ENCODE measurements at places on chromosomes 11 and 22.

DNA sequence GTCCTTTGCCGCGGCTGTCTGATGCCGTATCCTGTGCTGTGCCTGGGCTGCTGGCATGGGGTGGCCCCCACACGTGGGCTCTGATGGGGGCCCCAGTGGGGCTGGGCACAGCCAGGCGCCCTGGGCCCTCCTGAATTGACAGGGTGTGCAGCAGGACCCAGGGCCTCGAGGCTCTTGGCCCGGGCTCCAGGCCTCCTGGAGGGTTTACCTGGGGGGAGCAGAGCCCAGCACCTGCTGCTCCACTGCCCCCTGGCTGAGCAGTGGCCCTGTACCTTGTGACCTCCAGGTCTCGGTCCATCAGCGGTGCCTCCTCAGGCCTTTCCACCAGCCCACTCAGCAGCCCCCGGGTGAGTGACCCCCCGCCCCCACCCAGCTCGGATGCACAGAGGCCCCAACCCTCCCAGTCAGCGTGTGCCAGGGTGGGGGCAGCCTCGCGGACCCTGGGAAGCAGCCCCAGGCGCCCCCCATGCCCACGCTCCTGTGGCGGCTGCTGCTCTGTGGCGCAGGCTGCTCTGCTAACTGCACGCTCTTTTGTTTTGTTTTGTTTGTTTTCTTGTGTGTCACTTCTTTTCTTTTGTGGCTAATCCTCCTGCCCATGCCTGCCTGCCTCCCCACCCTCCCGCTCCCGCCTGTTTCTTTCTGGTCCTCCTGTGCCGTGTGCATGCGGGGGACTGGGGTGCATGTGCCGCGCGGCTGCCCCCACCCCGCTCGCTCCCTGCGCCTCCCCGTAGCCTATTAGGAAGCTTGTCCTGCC lies 36.9 kb downstream of the MOB2 start:
- no peak for DNase-seq

GRCh38 chr11:115263799-115264656 lies 240.2 kb downstream of the CADM1 start:
- no peak for DNase-seq

GRCh38 chr22:26417406-26417805 lies 11.7 kb upstream of the ASPHD2 start:
- DNase-seq = peak; percentile 8

GRCh38 chr11:12410006-12410728 lies 32.8 kb downstream of the PARVA start:
- DNase-seq = no peak

GRCh38 chr22:38221908-38222796 lies 20.4 kb downstream of the MAFF start:
- DNase-seq = no peak

- DNase-seq = no peak
These were observed 5.5 kb downstream of the KRTAP5-2 start for GRCh38 chr11:1592628-1593027.

DNA sequence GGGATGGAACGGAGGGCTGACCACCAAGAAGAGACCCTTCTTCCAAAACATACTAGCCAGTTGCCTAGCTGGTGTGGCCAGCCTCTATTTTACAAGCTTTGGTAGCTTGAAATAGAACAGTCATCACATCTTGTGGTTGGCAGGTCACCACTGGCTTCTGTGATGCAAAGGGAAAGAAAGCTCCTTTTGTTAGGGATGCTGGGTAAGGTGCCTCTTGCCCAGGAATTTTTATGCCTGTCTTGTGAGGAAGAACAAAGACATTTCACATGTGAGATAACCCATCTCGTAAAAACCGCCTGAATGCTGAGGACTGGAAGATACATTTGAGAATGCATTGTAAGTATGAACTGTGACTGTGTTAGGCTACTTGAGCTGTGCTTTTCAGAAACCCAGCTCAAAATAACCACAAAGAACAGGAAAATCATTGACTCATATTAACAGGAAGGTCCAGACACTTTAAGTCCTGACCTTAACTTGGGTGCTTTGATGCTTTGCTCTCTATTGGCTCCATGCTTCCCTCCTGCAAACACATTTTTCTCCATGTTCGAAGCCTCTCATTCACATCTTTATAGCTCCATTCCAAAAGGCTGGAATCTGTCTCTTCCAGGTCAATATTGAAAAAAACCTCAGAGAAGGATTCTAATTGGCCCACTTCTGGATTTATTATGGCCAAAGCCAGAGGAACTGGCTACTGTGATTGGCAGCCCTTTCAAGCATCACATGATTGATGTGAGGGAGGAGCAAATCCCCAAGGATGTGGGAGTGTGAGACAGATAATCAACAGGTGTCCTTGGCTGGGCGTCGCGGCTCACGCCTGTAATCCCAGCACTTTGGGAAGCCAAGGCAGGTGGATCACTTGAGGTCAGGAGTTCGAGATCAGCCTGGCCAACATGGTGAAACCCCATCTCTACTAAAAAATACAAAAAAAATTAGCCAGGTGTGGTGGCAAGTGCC lies 53.9 kb downstream of the MICAL2 start:
- peak; percentile 72 for DNase-seq

- no peak for DNase-seq
These were observed 8.2 kb upstream of the PLA2G3 start for GRCh38 chr22:31148488-31148887.

All from bronchial epithelial cell (primary cell).